Type B pancreatic cell (in vitro differentiated cells): ENCODE measurements at places on chromosomes 5 and 9. TPM values are rescaled to one million over a fixed set of nuclear protein-coding genes. Genes with fewer than 3 reads are reported as not detected.
A peak's percentile ranks its signal among the peaks of the same experiment; 100 is the strongest.

Gene DAB2IP
- 49.7 and 57.2 TPM in 2 replicates for total RNA-seq

Gene ATP10B
- 4.0 and 4.6 TPM in 2 replicates for total RNA-seq

Gene HINT1
- 206 and 214 TPM in 2 replicates for total RNA-seq

Gene PGM5
- 5.8 and 21.2 TPM in 2 replicates for total RNA-seq

Gene CCDC192
- total RNA-seq = 0.31 and 2.0 TPM in 2 replicates

Gene PTPRD
- total RNA-seq = 24.3 and 197 TPM in 2 replicates

Gene CATSPER3
- total RNA-seq = 0.22 and 0.74 TPM in 2 replicates

Gene NUDT2
- total RNA-seq = 25.1 and 25.4 TPM in 2 replicates

GRCh38 chr5:42168091-42168670 is 243.1 kb downstream of the FBXO4 start:
- no peak for DNase-seq

DNA sequence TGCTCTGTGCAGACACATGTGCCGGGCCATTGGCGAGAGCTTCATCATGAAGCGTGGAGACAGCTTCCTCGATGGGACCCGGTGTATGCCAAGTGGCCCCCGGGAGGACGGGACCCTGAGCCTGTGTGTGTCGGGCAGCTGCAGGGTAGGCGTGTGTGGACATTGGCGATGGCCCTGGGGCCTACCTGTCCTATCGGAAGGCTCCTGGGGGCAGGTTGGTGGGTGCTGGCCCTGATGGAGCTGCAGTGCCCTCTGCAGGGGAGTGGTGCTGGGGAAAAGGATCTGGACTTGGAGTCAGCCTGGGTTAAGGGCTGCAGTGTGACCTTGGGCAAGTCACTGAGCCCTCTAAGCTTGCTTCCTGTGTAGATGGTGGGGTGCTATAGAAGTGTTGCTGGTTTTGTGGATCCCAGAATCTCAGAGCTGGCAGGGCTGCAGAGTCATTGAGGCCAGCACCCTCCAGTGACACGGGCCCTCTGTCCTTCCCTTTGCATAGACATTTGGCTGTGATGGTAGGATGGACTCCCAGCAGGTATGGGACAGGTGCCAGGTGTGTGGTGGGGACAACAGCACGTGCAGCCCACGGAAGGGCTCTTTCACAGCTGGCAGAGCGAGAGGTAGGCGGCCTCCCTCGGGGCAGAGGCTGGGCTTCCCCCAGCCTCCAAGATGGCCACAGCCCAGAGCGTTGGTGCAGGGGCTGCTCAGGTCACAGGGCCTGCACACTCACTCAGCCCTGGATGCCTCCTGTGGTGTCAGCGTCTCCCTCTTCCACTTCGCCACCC is 15.8 kb downstream of the ADAMTS13 start:
- no peak for DNase-seq

DNA sequence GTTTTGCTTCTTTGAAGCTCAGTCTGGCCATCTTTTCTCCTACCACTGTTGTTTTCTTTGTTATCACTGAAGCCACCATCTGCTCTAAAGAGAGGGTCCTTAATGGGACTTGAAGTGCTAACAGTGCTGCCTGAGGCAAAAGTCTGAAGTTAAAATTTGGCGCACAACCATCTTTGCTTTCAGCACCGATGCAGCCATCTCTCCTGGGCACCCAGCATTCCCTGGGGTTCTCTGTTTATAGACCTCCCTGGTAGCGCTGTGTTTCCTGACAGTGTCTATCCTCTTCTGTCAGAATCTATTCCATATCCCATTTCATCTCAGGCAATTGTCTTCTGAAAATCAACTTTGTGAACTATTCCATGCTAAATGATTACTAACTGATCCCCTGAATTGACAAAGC is 491.5 kb upstream of the MPDZ start:
- no peak for DNase-seq

DNA sequence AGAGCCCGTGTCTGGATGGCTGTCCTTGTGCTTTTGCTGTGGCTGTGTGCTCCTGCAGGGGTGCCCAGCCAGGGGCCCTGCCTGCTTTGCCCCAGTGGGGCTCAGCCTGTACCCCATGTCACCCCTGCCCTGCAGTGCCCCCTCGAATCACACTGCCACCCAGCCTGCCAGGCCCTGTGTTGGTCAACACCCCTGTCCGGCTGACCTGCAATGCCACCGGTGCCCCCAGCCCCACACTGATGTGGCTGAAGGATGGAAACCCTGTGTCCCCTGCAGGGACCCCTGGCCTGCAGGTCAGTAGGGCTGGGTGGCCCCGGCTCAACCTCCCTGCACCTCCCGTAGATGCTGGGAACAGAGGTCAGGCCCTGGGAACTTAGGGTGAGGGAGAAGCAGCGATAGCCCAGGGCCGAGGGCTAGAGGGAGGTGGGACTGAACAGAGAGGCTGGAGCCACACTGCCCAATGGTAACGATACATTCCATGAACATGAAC is 82.8 kb upstream of the ASS1 start:
- DNase-seq = no peak

DNA sequence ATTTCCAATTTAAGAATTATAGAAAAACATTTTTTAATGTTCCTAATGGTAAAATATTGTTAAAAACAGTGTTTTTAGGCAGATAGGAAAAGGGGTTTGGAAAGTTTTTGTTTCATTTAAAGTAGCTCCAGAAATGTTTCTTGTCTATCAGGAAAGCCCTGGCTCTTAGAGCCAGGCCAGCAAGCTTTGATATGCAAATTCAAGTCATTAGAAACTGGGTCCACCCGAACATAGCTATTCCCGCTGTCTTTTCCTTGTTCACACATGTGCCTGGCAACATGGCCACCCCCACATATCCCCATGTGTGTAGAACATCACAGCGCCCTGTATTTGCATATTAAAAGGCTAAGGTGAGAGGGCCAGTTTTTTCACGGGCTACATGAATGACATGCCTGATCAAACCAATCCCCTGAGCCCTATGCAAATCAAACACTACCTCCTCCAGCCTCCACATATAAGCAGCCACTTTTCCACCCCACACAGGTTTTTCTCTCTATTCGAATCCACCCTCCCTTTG is 925.3 kb upstream of the CDH10 start:
- DNase-seq = no peak

DNA sequence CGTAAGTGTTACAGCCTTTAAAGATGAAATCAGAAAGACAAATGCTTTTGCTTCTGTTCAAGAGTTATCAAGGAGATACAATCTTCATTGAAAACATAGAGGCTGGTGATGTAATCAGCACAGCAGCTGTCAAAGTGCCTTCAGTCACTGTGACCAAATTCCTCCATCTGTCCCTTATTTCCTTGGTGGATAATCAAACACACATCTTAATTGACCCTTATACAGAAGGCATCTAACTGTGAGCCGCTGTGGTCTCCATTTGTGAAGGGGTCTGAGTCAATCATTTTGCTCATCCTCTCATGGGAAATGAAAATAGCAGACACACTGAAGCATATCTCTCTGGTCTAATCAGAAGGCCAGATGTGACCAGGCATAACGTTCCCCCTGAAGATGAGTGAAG is 130.1 kb upstream of the TLR4 start:
- DNase-seq = no peak

- peak; percentile 82 for DNase-seq
These were observed at the start of gene PDE4D for GRCh38 chr5:59893429-59894227. Gene PDE4D, minus strand, starts transcription at chr5:59893726.

DNA sequence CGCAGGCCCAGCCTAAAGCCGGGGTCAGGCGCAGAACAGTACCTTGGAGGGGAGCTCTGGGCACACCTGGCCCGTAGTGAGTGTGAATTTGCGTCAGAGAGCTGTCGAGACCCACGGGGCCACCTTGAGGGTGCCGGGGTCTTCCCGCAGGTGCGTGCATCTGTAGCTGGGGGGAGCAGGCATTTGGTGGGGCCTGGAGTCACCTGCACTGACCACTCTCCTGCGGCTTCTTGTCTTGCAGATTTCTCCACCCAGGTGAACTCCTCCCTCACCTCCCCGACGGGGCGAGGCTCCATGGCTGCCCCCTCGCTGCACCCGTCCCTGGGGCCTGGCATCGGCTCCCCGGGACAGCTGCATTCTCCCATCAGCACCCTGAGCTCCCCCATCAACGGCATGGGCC is 75.1 kb downstream of the RXRA start:
- DNase-seq = no peak

- DNase-seq = no peak
These were observed 511.5 kb downstream of the FOXD4L5 start for GRCh38 chr9:64773491-64773931.

GRCh38 chr5:104573949-104574709 is 1011.5 kb upstream of the NUDT12 start:
- no peak for DNase-seq

DNA sequence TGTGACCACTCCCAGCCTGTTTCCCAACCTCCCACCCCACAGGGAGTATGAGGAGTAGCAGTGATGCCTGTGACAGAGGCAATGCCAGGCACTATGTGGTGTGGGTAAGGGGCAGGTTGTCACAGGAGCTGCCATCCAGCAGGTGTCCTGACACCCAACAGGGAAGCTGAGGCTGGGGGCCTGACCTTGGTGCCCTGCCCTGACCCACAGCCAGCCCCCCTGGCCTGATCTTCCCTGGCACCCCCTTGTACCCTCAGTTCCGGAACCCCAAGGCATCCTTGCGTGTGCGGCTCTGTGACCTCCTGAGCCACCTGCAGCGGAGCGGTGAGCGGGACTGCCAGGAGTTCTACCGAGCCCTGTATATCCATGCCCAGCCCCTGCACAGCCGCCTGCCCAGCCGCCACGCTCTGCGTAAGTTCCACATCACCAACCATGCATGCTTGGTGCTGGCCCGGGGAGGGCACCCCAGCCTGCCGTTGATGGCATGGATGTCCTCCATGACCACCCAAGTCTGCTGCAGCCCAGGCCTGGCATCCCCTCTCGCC is 14.4 kb downstream of the CARD19 start:
- DNase-seq = no peak

- DNase-seq = no peak
These were observed 273.6 kb upstream of the TAS2R1 start for GRCh38 chr5:9903801-9904200.

GRCh38 chr5:126355940-126356339 is 67.3 kb upstream of the GRAMD2B start:
- no peak for DNase-seq

- DNase-seq = no peak
These were observed 135.9 kb downstream of the SLIT3 start for GRCh38 chr5:169165052-169165451.

- no peak for DNase-seq
These were observed 218.5 kb downstream of the COMMD10 start for GRCh38 chr5:116303340-116303739.

DNA sequence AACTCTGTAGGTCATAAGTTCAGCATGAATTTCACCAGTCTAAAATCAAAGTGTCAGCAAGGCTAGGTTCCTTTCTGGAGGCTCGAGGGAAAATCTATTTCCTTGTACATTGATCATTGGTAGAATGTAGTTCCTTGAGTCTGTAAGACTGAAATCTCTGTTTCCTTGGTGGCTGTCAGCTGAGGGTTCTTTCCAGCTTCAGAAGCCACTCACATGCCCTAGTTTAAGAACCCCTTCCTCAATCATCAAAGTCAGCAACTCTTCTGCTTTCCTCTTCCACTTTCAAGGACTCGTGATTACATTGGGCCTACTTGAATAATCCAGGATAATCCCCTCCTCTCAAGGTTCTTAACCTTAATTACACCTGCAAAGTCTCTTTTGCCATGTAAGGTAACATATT is 4.9 kb upstream of the SCAMP1 start:
- DNase-seq = no peak

- no peak for DNase-seq
These were observed 394.2 kb downstream of the IRX2 start for GRCh38 chr5:2357309-2357708.

GRCh38 chr9:107131108-107131799 is 151.8 kb upstream of the RAD23B start:
- DNase-seq = no peak

DNA sequence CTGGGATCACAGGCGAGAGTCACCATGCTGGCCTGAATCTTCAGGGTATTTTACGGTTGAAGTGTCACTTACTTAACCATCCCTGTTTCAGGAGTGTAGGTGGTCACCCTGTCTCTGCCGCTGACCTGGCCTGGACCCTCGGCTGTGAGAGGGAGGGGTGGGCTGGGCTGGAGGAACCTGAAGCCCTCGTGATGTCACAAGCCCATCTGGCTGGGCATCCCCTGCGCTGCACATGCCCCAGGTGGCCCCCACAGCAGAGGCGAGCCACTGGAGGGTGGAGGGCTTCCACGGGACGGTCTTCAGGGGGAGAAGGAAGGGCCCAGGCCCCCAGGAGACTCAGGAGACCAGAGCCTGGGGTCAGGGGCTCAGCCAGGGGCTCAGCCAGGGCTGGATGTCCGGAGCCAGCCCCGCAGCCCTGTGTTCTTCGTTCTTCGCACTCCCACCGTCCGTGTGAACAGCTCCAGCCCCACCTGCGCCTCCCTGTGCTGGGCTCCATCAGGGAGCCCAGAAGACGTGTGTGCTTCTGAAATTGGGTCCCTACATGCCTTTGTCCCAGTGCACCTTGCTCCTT is 7.6 kb upstream of the AHRR start:
- DNase-seq = no peak

- no peak for DNase-seq
These were observed 380.1 kb upstream of the NUDT12 start for GRCh38 chr5:103942587-103943186.

DNA sequence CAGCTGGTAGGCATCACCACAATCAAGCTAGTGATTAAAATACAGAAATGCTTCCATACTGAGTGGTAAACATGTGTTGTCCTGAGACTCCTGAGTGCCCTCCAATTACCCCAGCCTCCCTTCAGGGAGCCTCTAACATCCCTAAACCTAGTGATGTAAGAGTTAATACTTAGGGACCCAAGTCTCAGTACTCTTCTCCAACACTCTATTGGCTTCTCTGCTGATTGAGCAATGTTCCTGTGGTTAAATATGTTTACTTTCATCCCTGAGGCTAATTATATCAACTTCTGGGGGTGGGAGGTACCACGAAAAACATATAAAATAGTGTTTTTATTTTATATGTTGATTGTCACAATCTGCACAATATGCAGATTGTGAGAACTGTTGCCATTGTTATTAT is 5.0 kb downstream of the GRXCR2 start:
- DNase-seq = no peak

DNA sequence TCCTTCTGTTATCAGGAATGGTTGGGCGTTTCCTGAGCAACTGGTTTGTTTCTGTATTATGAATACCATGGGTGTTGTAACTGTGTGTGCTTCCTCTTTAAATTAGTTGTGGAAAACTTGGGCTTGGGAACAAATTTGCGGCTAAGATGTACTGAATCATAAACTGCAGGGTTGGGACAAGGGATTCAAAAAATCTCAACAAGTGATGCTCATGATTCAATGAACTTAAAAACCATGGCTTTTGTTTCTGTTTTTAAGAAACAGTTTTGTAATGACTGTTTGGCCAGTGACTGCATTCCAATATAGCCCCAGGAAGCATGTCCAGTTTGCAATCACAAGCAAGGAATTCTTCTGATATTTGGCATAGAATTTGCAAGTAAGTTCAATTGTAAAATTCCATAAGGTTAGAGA is 657.5 kb upstream of the WWC1 start:
- DNase-seq = no peak
